ENCODE measurements at places on chromosomes 4 and X.
A peak's percentile ranks its signal among the peaks of the same experiment; 100 is the strongest.

DNA sequence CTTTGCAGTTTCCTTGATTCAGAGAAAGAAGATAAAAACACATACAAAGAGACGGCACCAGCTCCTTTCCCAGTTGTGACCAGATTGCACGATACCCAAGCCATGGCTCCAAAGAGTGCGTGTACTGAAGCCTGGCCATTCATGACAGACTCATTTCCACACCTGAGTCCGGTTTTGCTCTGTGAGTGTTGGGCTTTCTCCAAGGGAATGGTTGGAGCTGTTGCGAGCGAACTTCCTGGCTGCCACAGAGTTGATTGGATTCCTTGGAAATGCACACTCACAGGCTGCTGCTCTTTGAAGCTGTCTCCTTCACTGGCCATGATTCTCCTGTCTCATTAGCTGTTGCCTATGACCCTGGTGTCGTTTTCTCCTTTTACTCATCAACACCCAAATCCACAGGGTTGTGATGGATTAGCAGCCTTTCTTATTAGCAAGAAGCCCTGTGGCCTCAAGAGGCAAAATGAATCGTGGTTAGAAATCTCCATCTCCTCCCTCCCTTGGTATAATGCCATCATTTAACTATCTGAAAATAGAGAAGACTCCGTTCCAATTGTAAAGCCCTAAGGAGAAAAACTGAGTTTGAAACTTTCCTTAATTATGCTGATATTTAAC lies 43.9 kb upstream of the BBS12 start:
- DNase-seq: no peak
- no peaks in the 10 kb centered on the region for H3K36me3 ChIP-seq
- H3K27ac ChIP-seq: no peak overlapping the region
- H3K4me1 ChIP-seq: peaks cover 3% of the 10 kb centered on the region

- no peaks in the 10 kb centered on the region for H3K36me3 ChIP-seq
- H3K4me3 ChIP-seq: no peak overlapping the region
- H3K27me3 ChIP-seq: peaks cover 5% of the 10 kb centered on the region
- H3K4me1 ChIP-seq: no peaks in the 10 kb centered on the region
Observed at GRCh38 chr4:174702979-174703478, 126.0 kb downstream of the GLRA3 start.

DNA sequence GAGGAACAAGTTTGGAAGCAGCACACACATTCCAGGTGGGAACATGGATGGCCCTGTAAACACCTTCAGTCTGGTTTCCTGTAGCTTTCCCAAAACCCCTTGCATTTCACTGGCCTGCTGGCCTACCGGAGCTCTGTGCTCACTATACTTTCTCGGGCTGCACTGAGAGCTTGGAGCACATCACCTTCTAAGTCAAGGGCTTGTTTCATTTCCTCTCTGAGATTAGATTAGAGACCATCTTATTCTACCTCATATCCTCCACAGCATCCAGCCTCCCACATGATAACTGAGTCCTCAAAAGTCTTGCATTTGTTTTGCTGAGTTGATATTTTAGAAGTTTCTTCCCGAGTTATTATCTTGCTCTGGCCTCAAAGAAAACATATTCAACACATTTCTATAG lies 147.7 kb downstream of the RASL11B start:
- H3K27me3 ChIP-seq: no peaks in the 10 kb centered on the region
- H3K4me3 ChIP-seq: no peak overlapping the region
- no peaks in the 10 kb centered on the region for H3K4me1 ChIP-seq
- no peak for DNase-seq
- H3K36me3 ChIP-seq: no peaks in the 10 kb centered on the region
- no peak overlapping the region for H3K27ac ChIP-seq

- H3K27ac ChIP-seq: no peak overlapping the region
- H3K4me1 ChIP-seq: no peaks in the 10 kb centered on the region
- no peak overlapping the region for H3K4me3 ChIP-seq
- no peaks in the 10 kb centered on the region for H3K27me3 ChIP-seq
- no peak for DNase-seq
Observed at GRCh38 chrX:7316280-7316679, 168.3 kb upstream of the PUDP start.

GRCh38 chr4:140252742-140253555 lies 99.0 kb upstream of the MAML3 start:
- peak overlapping the region; percentile 38 for H3K4me3 ChIP-seq
- peaks cover 12% of the 10 kb centered on the region for H3K4me1 ChIP-seq
- DNase-seq: no peak
- no peaks in the 10 kb centered on the region for H3K36me3 ChIP-seq
- H3K27me3 ChIP-seq: no peaks in the 10 kb centered on the region

DNA sequence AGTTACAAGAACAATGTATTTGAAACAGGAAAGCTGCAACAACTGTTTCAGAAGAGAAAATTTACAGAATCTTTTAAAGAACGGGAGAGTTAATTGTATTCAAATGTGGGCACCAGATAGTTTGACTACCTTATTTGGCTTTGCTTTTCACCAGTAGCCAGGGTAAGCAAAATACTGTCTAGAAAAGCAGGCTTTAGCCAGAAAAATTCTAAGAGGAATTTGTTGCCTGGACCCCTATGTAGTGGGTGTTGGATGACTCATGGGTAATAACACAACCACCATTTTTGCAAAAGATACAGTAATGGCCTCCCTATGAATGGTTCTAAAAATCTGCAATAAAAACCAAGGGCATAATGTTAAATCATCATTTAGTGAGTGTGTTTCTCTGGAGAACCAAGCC lies 233.4 kb upstream of the ANXA3 start:
- DNase-seq: no peak
- H3K4me1 ChIP-seq: no peaks in the 10 kb centered on the region

- H3K27me3 ChIP-seq: no peaks in the 10 kb centered on the region
- no peak overlapping the region for H3K4me3 ChIP-seq
- no peaks in the 10 kb centered on the region for H3K4me1 ChIP-seq
- DNase-seq: no peak
- no peak overlapping the region for H3K27ac ChIP-seq
- no peaks in the 10 kb centered on the region for H3K36me3 ChIP-seq
Observed at GRCh38 chr4:118969359-118969758, 80.7 kb downstream of the SYNPO2 start.

GRCh38 chr4:173318648-173319211 lies 15.4 kb downstream of the HMGB2 start:
- H3K27ac ChIP-seq: no peak overlapping the region
- no peak for DNase-seq
- no peaks in the 10 kb centered on the region for H3K36me3 ChIP-seq
- H3K27me3 ChIP-seq: no peaks in the 10 kb centered on the region
- peaks cover 12% of the 10 kb centered on the region for H3K4me1 ChIP-seq
- no peak overlapping the region for H3K4me3 ChIP-seq

DNA sequence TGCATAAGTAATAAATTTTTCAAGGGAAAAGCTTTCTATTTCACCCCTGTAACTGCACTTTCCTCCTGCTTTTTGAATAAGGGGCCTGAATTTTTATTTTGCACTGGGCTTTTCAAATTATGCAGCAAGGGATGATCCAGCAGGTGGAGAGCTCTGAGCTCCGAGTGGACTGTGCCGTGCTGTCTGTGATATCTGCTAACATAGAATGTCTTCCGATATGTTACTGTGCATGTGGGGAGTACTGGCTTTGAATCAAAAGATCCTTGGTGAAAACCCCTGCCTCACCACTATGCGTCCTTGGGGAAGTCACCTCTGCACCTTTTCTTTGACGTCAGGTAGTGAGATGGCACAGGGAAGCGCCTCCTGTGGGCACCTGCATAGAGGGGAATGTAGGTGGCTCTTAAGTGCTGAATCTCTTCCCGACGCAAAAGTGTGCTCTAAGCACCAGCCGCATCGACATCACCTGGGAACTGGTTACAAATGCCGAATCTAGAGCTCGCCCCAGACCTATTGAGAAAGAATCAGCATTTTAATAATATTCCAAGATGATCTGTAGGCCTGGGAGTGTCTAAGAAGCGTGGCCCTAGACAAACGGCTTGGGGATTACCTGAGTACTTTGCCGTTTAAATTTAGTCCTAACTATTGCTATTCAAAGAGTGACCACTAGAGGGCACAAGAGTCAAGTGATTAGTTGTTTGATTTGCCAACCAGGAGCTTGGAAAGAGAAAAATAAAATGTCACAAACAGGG lies 19.2 kb upstream of the WFS1 start:
- DNase-seq: no peak
- H3K36me3 ChIP-seq: no peaks in the 10 kb centered on the region
- H3K27me3 ChIP-seq: peaks cover 29% of the 10 kb centered on the region
- no peak overlapping the region for H3K4me3 ChIP-seq

DNA sequence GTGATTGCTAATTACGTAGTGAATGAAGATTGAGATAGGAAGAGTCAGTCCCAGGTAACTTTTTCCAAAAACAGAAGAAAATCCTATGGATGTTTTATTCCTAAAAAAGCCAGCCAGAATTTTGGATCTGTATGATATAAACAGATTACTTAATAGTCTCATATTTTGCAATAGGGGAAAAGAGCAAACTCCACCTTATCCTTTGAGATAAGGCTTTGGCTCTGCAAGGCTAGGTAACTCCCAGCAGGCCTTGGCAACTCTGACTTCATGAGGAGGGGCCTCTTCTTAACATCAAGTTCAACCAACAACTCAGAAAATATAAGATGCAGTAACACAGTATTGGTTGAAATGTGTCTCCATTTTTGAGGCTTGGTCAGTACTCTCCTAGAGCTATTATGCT lies 98.7 kb upstream of the SLC4A4 start:
- no peaks in the 10 kb centered on the region for H3K4me1 ChIP-seq
- H3K27me3 ChIP-seq: no peaks in the 10 kb centered on the region
- H3K36me3 ChIP-seq: no peaks in the 10 kb centered on the region
- no peak overlapping the region for H3K27ac ChIP-seq
- H3K4me3 ChIP-seq: no peak overlapping the region
- DNase-seq: no peak

DNA sequence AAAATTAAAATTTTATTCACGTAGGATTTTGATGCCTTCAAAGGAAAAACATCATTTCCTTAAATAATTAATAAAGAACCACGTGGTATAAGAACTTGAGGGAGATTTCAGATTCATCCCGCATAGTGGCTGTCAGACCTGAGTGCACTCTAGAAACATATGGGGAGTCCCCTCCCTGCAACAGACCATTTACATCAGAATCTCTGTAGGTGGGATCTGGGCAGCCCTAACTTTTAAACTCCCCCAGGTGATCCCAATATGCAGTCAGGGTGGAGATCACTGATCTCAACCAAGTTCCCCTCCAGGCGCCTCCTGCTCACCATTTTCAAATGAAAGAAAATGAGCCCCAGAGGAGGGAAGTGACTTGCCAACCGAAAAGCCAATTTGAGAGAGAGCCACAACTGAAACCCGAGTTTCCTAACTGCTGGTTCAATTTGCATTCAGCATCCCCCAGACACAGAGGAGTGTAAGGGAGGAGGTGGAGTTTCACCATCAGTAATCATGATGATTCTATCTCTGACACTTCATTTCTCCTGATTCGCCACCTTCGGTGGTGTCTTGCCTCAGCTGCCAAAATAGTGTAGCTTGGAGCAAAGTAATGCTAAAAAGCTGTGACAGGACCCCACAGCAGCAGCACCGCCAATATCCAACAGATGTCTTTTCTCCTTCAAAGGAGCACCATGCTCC lies 11.4 kb downstream of the RNF150 start:
- no peaks in the 10 kb centered on the region for H3K27me3 ChIP-seq
- no peak for DNase-seq
- H3K4me1 ChIP-seq: no peaks in the 10 kb centered on the region
- H3K4me3 ChIP-seq: no peak overlapping the region
- no peak overlapping the region for H3K27ac ChIP-seq

GRCh38 chr4:24966076-24966475 lies 53.2 kb upstream of the CCDC149 start:
- H3K36me3 ChIP-seq: no peaks in the 10 kb centered on the region
- H3K4me3 ChIP-seq: no peak overlapping the region
- no peak overlapping the region for H3K27ac ChIP-seq
- DNase-seq: no peak
- H3K4me1 ChIP-seq: no peaks in the 10 kb centered on the region
- H3K27me3 ChIP-seq: no peaks in the 10 kb centered on the region

GRCh38 chr4:1445716-1446445 lies 39.6 kb upstream of the NKX1-1 start:
- H3K27ac ChIP-seq: no peak overlapping the region
- H3K27me3 ChIP-seq: no peaks in the 10 kb centered on the region
- H3K36me3 ChIP-seq: no peaks in the 10 kb centered on the region
- H3K4me1 ChIP-seq: no peaks in the 10 kb centered on the region
- H3K4me3 ChIP-seq: no peak overlapping the region
- no peak for DNase-seq

GRCh38 chrX:112931900-112932299 lies 91.3 kb upstream of the AMOT start:
- H3K27ac ChIP-seq: no peak overlapping the region
- no peaks in the 10 kb centered on the region for H3K4me1 ChIP-seq
- no peak overlapping the region for H3K4me3 ChIP-seq
- H3K36me3 ChIP-seq: no peaks in the 10 kb centered on the region
- no peak for DNase-seq

DNA sequence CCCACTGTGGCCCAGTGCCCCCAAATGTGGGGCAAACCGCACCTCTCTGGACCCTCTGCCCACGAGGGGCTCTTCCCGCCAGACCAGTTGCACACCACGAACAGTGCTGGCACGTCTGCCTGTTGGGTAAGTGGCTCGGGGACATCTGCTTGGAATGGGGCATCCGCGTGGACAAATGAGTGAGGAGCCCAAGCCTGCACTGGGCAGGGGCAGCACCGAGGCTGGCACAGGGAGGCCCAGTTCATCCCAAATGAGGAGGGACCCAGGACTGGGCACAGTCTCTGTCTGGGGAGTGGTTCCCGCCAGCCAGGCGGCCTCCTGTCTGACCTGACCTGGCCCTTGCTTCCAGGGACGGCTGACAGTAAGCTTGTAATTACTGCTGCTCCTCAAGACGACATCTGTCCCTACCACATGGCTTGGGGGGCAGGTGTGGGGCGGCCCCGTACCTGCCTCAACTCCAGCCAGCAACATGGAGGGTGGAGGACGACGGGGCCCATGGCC lies 3.2 kb downstream of the SPON2 start:
- H3K27me3 ChIP-seq: peaks cover 37% of the 10 kb centered on the region
- H3K4me1 ChIP-seq: no peaks in the 10 kb centered on the region
- no peak overlapping the region for H3K27ac ChIP-seq
- DNase-seq: peak; percentile 62
- H3K4me3 ChIP-seq: no peak overlapping the region
- no peaks in the 10 kb centered on the region for H3K36me3 ChIP-seq

- no peaks in the 10 kb centered on the region for H3K36me3 ChIP-seq
- H3K27ac ChIP-seq: no peak overlapping the region
- no peak overlapping the region for H3K4me3 ChIP-seq
- H3K27me3 ChIP-seq: no peaks in the 10 kb centered on the region
- no peak for DNase-seq
- peaks cover under 1% of the 10 kb centered on the region for H3K4me1 ChIP-seq
Observed at GRCh38 chr4:96108146-96108545, 268.3 kb downstream of the PDHA2 start.

- no peak overlapping the region for H3K27ac ChIP-seq
- no peaks in the 10 kb centered on the region for H3K27me3 ChIP-seq
- H3K36me3 ChIP-seq: no peaks in the 10 kb centered on the region
- H3K4me3 ChIP-seq: no peak overlapping the region
Observed at GRCh38 chr4:52728691-52729240, 22.5 kb downstream of the ERVMER34-1 start.

GRCh38 chr4:70488748-70489147 lies 16.8 kb downstream of the MUC7 start:
- no peaks in the 10 kb centered on the region for H3K36me3 ChIP-seq
- no peak for DNase-seq
- no peak overlapping the region for H3K4me3 ChIP-seq
- no peak overlapping the region for H3K27ac ChIP-seq
